ENCODE measurements at places on chromosomes 16 and 17.

GRCh38 chr16:68719993-68720489, 17.1 kb upstream of the CDH1 start:
- DNase-seq: no peak

- DNase-seq: no peak
Observed at GRCh38 chr16:4309102-4309832, 6.6 kb upstream of the GLIS2 start.

GRCh38 chr16:56613706-56614105, 5.3 kb downstream of the MT2A start:
- no peak for DNase-seq

- DNase-seq: peak; percentile 39
Observed at GRCh38 chr16:82631701-82632685, 5.2 kb downstream of the CDH13 start.

DNA sequence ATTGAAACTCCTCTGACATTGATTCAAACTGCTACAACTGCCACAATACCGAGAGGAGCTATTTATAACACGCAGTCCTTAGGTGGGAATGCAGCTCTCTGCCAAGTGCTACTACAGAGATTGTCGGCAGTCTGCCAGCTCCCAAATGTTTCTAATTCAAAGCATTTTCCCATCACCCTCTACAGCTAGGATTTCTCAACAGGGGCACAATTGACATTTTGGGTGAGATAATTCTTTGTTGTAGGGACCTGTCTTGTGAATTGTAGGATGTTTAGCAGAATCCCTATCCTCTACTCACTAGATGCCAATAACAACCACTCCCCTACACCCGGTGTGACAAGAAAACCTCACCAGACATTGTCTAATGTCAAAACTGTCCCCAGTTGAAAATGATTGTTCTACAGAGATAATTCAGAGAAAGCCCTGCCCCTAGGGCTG, 7.8 kb upstream of the N4BP1 start:
- peak; percentile 88 for DNase-seq

DNA sequence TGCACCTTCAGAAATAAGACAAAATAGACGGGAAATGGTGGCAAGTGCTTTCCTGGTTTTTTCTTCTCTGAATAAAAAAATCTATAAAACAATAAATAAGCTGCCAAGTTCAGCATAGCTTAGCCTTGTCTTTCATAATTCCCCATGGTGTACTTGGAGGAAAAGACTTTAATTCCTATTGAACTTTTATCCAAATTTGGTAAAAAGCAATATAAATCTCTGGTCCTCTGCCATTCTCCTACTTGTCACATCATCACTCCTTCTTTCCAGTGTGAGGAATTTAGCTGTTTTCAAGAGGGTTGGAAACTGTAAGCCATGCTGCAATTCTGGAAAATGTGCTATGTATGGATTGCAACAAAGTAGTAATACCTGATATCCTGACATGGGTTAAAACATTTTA, 551.8 kb upstream of the KIF2B start:
- DNase-seq: no peak

DNA sequence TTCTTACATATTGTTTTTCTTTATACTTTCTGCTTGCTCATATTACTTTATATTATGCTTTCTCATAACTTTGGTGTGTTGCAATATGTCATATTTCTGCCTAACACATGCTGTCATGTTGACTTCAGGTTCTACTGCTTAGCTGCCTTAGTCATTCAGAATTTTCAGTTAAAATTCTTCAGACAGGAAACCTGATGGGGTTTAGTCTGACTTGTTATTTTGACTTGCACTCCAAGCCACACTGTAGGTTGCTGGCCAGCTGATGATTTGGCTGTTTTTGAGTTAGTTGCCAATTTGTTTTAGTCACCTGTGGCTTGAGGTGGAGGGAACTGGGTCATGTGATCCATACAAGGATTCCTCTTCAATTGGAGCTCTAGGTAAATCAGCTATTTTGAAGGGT, 315.4 kb downstream of the MAP2K6 start:
- DNase-seq: peak; percentile 41

GRCh38 chr17:38332735-38333134, 11.0 kb downstream of the GPR179 start:
- DNase-seq: no peak

- DNase-seq: no peak
Observed at GRCh38 chr17:5035315-5035714, at the start of gene SLC52A1. Gene SLC52A1, minus strand, starts transcription at chr17:5035426. Its CDS starts 820 bp downstream, at chr17:5034606.

DNA sequence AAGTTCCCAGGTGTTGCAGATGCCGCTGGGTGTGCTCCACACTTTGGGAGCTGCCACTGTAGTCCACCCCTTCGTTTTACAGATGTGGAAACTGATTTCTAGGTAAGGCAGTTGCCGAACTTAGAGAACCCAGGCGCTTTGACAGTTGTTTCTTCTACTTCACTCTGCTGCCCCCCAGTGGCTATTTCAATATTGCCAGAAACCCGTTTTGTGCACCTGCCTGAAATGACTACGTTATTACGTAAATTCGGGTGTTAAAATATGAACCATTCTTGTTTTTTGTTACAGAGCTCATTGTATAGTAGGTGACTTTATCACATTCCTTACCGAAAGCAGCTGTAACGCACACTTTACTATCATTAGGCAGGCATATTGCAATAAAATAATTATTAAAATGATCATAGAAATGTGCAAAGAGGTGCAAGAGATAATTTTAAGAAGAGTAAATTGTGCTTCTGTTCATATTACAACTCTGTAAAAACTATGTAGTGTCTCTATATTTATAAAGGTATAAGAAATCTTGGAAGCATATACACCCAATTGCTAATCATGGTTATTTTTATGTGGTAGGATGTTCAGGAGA, 44.9 kb downstream of the OTOA start:
- DNase-seq: peak; percentile 72

- DNase-seq: peak; percentile 54
Observed at GRCh38 chr17:18070861-18071340, 16.8 kb upstream of the DRG2 start.

DNA sequence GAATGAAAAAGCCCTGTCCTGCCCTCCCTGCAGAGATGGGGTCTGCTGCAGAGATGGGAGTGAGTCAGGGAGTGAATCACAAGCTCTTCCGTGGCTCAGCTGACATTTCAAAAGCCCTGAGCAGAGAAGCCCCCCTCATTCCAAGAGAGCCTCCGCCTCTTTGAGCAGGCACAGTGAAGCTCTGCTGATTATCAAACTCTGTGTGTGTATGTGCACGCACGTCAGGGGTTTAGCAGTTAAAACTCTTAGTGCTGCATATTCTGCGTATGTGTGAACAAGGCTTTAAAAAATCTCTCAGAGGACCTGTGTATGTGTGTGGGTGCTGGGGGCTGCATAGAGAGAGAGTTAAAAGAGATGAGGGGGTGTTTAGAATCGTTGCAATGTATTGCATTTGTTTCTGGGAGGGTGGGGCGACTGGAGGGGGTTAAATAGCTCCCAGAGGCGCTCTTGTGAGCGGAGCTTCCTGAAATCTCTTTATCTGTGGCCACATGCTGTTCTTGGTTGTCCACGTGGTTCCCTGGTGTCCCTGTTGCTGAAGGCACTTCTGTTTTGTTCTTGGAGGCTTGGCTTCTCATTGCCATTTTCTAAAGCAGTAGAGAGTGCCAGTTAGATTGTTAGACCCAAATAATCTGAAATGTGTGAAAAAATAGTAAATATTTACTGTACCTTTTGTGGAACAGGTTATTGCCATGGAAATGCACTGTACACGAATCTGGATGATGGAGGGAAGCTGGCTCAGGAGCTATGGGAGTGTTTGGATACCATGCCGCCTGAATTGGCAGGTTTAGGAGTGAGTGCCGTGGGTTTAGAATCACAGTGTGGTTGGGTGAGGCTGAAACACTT, 116.6 kb downstream of the PRKCB start:
- DNase-seq: peak; percentile 26

- no peak for DNase-seq
Observed at GRCh38 chr16:51313198-51313597, 162.1 kb upstream of the SALL1 start.

DNA sequence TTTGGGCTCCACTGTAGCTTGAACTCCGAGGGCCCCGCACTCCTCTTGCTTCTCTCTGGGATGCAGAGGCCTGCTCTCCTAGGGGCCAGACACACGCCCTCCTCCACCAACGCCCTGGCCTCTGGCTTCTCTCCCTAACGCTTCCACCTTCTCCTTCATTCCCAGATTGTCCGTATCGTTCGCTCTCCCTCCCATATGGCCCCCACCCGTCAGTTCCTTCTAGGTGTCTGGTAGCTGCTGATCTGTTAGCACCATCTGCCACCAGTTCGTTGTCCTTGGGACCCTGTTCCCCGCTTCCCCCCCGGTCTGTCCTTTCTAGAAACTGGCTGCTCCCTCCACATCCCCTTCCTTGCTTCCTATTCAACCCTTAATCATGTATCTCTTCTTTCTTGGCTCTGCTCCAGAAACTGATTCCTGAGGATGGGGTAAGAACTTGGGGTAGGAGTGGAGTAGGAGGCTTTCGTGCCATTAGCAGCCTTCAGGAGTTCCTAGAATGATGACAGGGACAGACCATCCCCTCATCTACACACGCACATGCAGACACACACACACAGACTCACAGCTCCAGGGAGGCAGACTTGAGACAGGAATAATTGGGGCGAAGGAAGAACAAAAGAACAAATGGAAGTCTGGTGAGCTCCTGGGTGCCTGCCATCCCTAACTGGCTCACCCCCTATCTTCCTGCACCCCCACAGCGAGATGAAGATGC, 4.3 kb downstream of the ATP1B2 start:
- peak; percentile 56 for DNase-seq

GRCh38 chr17:82241926-82242697, 13.3 kb downstream of the SLC16A3 start:
- no peak for DNase-seq

DNA sequence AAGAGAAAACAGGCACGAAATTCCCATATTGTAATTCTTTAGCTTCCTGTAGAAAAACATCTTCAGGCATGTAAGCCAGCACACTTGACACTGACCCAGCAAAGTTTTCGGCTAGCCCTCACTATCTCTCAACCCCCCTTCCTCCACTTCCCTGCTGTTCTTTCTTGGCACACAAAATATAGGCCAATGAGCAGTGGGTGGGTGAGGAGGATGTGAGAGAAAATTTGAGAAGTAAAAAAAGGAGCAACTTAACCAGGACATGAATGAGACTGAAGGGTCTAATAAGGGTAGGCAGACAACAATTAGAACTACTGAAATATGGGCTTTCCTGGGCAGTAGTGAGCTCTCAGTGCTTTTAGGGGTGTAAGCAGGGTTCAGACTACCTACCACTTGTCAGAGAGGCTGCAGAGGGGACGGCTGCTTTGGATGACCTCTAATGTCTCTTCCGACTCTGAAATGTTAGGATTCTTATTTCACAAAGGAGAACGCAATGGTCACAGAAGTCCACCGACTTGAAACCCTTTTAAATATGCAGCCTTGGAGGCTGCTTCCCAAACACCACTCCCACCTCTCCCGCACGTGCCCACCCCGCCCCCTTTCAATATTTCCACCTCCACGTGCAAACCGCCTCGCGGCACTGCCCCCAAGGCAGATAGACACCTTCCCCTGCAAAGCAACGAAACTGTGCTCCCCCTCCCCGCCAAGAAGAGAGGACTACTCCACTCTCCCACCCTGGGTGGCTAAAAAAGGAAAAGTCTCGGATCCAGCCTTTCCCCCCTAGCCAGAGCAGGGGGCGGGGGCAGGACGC, 889 bp downstream of the MBTD1 start:
- peak; percentile 24 for DNase-seq

DNA sequence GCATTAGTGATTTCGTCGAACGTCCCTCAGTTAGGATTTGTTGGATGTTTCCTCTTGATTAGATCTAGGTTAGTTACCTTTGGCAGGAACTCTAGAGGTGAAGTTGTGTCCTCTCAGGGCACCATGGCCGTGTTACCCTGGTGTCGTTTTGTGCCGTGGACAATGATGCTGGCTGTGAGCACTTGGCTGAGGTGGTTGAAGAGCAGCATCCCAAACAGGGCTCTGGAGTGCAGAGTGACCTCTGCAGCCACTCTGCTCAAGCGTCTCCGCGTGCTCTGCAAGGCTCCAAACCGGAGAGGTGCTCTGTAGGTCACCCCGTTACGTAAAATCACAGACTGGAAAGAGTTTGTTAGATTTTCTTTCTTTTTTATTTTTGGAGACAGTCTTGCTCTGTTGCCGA, 33.0 kb downstream of the FOXK2 start:
- no peak for DNase-seq
